ENCODE measurements at places on chromosomes 12 and 14. TPM values are rescaled to one million over a fixed set of nuclear protein-coding genes. Genes with fewer than 3 reads are reported as not detected.
A peak's percentile ranks its signal among the peaks of the same experiment; 100 is the strongest.

DNA sequence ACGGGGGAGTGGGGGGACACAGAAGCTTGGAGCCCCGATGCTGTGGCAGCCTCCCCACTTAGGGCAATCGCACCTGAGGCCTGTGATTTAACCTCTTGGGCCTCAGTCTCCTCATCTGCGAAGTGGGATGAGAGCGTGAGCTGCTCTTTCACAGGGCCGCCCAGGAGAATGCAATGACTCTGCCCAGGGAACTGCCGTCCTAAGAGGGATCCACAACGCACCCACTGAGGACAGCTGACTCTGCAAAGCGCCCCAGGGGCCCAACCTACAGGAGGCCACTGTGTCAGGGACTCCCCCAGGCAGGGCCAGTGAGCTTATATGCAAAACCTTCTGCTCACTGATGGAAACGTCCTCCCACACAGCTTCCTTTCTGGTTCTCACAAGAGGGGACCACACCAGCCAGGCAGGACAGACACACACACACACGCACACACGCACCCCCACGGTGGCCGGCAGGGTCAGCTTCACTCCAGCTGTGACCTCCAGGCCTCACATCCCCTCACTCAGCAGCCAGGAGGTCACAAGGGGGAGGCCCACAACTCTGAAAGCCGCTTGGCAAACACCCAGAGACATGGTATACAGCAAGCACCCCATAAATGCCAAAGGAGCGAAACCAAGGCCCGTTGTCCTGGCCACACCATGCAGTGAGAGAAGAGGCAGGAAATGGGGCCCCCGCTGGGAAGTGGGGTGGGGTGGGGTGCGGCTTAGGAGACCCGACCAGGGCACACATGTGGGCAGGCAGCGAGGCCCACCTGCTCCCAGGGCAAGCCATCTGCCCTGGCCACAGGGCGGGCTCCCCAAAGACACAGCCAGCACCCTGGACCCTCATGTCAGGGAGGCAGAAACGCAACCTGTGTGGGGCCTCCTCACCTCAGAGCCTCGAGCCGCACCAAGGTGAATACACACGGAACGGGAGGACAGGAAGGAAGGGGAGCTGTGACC is 73.3 kb downstream of the NCOR2 start:
- DNase-seq = no peak

DNA sequence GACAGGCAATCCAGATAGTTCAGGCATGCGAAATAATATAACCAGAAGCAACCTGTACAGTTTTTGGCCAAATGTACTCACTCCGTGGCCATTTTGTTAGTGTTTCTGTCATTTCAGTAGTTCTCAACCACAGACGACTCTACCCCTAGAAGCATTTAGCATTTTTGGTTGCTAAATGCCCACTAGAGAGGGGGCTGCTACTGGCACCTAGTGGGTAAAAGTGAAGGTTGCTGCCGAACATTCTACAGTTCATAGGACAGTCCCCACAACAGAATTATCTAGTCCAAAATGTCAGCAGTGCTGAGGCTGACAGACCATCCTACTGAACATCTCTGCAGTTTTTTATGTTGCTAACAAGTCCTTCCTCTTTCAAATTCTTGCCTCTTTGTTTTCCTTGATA is 107.4 kb downstream of the TSHR start:
- DNase-seq = no peak

DNA sequence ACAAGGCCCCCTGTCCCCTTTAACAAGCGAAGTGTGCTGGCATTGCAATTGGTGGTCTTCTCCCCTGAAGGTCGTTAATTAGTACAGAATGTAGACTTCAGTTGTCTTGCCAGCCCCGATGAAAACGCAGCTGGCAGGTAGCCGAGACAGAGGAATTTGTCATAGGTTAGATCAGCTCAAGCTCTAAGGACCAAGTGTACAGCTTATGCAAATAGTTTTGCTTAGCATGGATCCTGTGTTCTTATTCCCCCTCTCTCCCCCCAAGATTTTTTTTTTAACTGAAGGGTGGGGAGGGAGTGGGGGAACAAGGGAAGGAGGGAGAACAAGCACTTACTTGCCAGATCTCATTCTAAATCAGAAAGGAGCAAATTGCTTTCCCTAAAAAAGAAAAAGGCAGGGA is 58.6 kb upstream of the PARP11 start:
- DNase-seq = peak; percentile 69

- DNase-seq = no peak
These were observed 52.6 kb downstream of the RASSF8 start for GRCh38 chr12:26011099-26011498.

COX8C gene
- not detected for total RNA-seq

DNA sequence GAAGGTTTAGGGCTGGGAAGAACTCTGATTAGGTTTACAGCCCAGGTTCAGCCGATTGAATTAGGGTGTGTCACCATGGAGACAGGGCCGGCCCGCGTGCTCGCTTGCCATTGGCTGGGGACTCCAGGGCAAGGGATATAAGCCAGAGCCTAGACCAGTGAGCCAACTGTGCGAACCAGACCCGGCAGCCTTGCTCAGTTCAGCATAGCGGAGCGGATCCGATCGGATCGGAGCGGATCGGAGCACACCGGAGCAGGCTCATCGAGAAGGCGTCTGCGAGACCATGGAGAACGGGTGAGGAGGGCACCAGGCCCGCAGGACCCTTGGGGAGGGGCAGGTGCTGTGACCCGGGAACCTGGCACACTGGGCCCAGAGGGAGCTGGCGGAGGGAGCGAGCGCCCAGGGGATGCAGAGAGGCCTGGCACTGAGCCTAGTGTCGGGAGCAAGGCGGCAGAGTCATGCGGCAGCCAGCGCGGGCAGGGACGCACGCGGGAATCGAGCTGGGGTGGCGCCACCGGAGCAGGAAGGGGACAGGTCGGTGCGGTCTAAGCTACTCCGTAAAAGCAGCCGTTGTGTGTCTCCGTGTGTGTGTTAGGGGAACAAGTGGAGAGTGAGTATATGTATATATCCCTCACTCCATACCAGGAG is at the start of gene PNP:
Gene PNP (plus strand): TSS at position 165 of the 648 bp plus-strand sequence. CDS start 119 bp downstream, at position 284.
- peak; percentile 80 for DNase-seq

GRCh38 chr12:9648701-9649531 is 20.6 kb upstream of the CLEC2D start:
- no peak for DNase-seq

- DNase-seq = no peak
These were observed 9.5 kb upstream of the KRT7 start for GRCh38 chr12:52223406-52224039.

DNA sequence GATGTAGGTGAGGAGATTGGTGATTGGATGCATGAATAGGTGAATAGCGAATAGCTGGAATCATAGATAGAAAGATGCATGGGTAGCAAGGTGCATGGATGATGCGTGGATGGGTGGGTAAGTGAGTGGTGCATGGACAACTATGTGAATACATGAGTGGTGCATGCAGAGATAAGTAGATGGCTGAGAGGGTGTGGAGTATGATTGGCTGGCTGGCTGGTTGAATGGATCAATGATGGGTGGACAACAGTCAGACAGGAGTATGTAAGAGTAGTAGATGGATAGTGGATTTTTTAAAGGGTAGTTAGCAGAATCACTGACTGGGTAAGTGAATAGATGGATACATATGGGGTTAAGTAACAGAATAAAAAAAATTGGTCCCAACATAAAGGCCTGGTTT is 33.9 kb downstream of the SERPINA3 start:
- DNase-seq = no peak

GRCh38 chr12:122517877-122518276 is 8.9 kb downstream of the RSRC2 start:
- DNase-seq = no peak

DNA sequence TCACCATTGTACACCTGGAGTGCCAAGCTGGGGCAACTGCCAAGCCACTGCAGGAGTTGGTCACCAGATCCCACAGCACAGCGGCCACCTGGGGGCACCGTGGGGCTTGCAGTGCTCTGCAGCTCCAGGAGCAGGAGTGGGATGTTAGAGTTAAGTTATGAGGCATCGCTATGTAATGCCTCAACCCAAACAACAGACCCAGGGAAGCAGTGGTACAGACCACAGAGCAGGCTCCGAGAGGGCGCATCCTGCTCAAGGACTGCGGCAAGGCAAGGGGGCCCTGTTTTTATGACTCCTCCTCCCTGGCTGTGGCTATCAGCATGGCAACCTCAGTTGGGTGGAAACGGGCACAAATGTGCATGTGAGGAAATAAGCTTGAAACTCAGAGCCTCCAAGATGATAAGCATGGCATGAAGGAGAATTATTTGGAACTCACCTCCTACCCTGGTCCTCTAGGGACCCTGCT is 63.1 kb downstream of the ARL6IP4 start:
- peak; percentile 72 for DNase-seq

DNA sequence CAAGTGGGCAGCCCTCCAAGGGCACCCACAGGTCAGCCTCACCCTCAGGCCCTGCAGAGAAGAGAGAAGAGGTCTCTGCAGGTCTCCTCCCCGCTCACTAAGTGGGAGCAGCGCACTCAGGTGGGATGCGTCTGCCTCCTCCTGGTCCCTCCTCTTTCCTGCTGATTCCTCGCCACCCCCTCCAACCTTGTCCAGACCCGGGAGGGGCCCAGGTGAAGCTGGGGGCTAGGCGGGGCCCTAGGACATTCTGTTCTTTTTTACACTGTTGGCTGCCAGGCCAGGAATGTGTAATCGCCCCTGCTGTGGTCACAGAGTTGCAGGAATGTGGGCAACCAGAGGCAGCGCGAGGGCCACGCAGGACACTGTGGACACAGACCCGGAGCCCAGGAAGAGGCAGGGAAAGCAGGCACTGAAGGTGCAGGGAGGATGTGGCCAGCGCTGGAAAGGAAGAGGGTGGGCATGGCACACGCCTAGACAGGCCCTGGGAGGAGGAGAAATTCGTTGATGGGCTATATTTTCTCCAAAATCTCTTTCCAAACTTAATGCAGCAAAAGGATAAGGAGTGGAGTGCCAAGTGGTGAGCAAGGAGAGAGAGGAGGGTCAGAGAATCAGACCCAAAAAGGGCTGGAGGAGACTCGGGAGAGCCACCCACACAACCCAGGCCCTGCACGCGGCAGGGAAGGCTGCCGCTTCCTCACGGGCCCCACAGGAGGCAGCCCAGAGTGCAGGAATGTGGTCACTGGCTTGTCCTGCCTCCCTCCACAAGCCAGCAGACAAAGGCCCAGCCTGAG is 911 bp upstream of the SCNN1A start:
- peak; percentile 63 for DNase-seq

DNA sequence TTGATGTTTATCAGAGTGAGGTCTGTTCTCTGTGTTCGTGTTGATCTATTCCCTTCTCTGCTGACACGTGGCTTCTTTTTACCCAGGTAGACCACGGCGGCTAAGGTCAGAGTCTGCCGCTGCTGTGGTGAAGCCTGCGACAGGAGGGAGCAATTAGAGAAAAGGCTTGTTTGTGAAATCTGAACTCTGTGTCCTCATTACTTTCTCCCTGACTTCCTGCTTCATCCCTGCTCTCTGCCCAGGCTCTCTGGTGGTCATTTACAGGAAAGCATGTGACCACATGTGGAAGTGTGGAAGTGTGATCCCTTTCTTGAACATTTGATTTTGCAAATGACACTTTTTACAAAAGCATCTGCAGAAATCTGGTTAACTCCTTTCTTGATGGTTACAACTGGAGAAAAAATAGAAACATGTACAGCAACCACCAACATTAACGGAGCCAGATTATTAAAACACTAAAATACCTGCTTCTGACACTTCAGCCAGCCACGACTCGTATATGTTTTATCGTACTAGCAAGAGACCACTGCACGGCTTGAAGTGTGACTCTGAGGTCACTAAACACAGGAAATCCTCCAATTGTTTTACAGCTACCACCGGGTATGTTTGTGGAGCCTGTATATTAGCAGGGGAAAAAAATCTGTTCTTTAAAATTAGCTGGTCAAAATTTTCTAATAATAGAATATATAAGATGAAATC is 388.6 kb upstream of the TMPO start:
- DNase-seq = peak; percentile 20

DNA sequence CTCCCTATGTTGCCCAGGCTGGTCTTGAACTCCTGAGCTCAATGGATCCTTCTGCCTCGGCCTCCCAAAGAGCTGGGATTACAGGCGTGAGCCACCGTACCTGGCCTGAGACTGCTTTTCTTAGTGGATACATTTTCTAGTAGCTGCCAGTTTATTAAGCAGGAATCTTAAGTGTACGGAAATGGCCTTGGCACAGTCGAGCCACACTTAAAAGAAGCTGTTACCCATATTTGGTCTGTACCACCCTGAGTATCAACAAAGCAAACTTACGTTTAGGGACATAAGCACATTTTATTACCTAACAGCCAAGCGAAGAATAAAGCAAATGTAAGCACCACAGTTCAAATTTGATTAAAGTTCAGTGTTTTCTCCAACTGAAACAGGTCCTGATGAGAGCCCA is 50.7 kb upstream of the NR2C1 start:
- DNase-seq = no peak

DNA sequence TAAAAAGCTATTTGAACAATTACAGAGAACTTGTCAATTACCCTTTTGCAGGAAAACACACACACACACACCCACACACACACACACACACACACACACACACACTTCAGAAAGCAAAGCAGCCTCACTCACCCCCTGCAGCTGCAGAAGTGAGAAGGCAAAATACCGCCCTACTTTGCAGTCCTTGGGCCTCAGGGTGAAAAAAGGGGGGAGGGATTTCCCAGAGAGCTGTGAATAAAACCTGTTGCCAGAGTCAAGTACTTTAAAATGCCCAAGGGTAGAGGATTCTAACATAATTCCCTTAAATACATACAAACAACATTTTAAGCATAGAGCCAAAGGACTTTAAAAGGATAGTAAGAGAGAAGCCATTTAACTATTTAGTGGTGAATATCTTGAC is 285.9 kb downstream of the MDGA2 start:
- DNase-seq = no peak

LALBA gene
- total RNA-seq = not detected

DNA sequence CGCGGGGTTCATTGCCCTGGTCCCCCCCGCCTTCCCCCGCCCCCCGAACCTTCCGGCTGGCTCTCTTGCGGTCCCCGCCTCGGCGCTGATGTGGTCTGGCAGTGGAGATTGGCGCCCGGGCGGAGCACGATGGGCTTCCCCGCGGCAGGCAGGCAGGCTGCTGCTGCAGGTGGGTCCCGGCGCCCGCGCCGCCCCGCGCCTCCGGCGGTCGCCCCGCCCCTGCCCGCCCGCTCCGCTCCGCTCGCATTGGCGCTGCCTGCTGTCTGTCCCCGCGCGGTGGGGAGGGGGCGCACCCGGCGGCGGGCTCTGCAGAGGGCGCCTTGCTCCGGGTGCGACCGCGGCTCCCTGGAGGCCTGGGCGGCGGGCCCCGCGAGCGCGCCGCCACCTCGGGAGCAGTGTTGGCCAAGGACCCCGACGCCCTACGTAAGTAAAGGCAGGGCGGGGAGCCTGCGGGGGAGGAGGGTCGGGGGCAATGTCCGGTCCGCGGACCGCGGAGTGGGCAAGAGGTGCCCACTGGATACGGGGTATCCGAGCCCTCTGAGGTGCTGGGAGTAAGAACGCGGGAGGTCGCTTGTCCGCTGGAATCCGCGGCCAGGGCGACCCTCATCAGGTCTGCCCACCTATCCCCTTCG is at the start of gene AKAP5:
Gene AKAP5 (plus strand): TSS at position 309 of the 632 bp plus-strand sequence. CDS start 2,896 bp downstream, outside the sequence.
- DNase-seq = peak; percentile 71

SMOC1 gene
- total RNA-seq = 1.9 TPM

GRCh38 chr14:75395862-75396261 is 32.0 kb upstream of the JDP2 start:
- no peak for DNase-seq

GRCh38 chr12:109582636-109583035 is 9.0 kb downstream of the MVK start:
- peak; percentile 47 for DNase-seq

GRCh38 chr12:82461836-82462235 is 103.5 kb downstream of the METTL25 start:
- DNase-seq = no peak
